ENCODE measurements at places on chromosomes 3 and 15. TPM values are rescaled to one million over a fixed set of nuclear protein-coding genes. Genes with fewer than 3 reads are reported as not detected.

GRCh38 chr15:70217226-70218160, 119.8 kb upstream of the TLE3 start:
- H3K36me3 ChIP-seq, result no peaks in the 10 kb centered on the region
- no peaks in the 10 kb centered on the region for H3K4me1 ChIP-seq
- DNase-seq, result no peak
- H3K27ac ChIP-seq, result no peak overlapping the region
- H3K27me3 ChIP-seq, result no peaks in the 10 kb centered on the region
- H3K4me3 ChIP-seq, result no peak overlapping the region

DNA sequence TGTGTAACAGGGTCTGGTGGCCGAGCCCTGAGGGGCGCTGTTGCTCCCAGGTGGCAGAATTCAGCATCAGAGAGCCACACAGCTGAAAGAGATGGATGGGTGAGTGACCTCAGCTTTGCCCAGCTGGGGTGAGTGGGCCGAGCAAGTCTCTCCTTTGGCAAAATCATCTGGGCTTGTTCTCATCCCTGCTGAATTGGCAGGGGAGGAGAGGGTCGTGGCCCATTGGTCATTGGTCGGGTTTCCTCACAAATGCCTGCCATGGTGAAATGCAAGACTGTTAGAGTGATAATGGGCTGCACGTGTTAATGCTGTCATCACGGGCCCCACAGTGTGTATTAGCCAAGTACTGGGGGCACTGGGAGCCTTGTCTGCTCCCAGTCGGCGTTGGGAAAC, 15.9 kb downstream of the ABHD2 start:
- peaks cover 32% of the 10 kb centered on the region for H3K4me1 ChIP-seq
- DNase-seq, result no peak
- H3K27ac ChIP-seq, result no peak overlapping the region
- H3K27me3 ChIP-seq, result no peaks in the 10 kb centered on the region

DNA sequence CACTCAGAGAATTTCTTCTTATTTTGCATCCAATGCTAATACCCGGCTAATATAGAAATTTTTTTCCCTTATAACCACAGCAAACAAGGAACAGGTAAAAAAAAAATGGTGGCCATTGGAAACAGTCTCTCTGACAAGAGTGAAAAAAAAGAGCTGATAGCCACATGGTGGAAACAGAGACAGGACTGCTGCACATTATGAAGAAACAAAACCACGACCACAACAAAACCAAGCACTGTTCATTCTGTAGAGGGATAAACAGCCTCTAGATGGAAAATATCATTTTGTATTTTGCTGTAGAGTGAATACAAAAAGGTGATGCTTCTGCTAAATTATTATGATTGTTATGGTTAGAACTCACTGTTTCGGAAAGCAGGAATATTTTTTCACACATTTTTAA, 686.2 kb downstream of the NLGN1 start:
- H3K4me1 ChIP-seq, result no peaks in the 10 kb centered on the region
- H3K27me3 ChIP-seq, result no peaks in the 10 kb centered on the region
- H3K27ac ChIP-seq, result no peak overlapping the region
- H3K4me3 ChIP-seq, result no peak overlapping the region

Gene PRKAR2A
- total RNA-seq, result 23.0 TPM

- H3K27me3 ChIP-seq, result peaks cover 33% of the 10 kb centered on the region
- no peak for DNase-seq
- no peaks in the 10 kb centered on the region for H3K36me3 ChIP-seq
- no peak overlapping the region for H3K4me3 ChIP-seq
- H3K27ac ChIP-seq, result no peak overlapping the region
- no peaks in the 10 kb centered on the region for H3K4me1 ChIP-seq
Observed at GRCh38 chr3:186013312-186013711, 75.5 kb upstream of the TRA2B start.

DNA sequence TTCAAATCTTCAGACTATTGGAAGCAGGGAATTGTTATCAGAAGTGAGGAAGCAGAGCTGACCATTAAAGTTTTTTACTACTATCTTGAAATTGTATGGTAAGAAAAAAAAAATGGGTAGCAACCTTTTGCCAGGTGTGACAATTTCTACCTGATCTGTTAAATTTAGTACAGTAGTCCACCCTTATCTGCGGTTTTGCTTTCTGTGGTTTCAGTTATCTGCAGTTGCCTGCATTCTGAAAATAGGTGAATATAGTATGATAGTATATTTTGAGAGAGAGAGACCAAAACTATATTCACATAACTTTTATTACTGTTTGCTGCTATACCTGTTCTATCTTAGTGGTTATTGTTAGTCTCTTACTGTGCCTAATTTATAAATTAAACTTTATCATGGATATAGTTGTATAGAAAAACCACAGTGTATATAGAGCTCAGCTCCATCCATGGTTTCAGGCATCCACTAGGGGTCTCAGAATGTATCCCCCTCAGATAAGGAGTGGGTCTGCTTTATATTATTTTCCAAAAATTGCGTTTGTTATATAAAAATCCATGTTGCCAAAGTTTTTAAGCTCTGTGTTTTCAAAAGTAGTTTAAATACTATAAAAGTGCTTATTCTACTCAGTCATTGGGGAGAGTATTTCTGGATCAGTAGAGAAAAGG, 69.9 kb downstream of the PTPRG start:
- no peak overlapping the region for H3K4me3 ChIP-seq
- no peaks in the 10 kb centered on the region for H3K4me1 ChIP-seq
- H3K36me3 ChIP-seq, result no peaks in the 10 kb centered on the region
- H3K27ac ChIP-seq, result no peak overlapping the region

DNA sequence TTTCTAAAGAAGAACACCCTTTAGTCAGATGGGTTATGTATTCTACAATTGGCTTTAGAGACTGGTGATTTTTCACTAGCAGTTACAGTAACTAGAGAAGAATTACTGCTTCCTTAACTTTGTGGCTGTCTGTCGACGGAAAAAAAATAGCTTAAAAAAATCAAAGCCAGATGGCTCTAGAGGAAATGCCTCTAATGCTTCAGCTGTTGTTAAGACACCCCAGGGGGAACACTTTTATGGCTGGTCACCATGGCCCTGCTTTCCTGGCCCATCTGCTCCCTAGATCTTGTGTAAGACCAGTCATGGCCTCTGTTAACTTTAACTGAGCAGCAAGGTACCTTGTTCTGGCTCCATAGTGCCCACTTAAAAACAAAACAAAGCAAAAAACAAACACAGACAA, 198.6 kb upstream of the PLSCR5 start:
- H3K27me3 ChIP-seq, result no peaks in the 10 kb centered on the region
- no peak overlapping the region for H3K27ac ChIP-seq

Gene CHP1
- total RNA-seq, result 45.0 TPM

Gene ACTR8
- 39.2 TPM for total RNA-seq

Gene HES1
- total RNA-seq, result 0.81 TPM

DNA sequence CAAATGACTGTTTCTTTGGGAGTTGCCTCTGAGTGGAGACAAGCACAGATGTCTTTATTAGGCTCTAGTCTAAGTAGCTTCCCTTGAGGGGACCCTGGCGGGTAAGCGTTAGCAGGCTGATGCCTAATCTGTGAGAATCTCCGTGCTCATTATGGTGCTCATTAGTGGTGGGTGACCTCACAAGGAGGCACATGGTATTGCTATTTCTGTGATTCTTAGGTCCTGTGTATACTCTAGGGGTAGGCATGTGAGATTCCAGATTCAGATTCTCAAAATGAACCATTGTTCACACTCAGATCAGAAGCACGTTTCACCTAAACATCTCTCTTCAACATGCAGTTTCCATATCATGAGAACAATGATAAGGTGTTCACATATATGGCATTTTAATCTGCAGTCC, 809.7 kb downstream of the NR2F2 start:
- no peaks in the 10 kb centered on the region for H3K27me3 ChIP-seq
- no peaks in the 10 kb centered on the region for H3K36me3 ChIP-seq
- H3K27ac ChIP-seq, result no peak overlapping the region
- no peak for DNase-seq
- H3K4me1 ChIP-seq, result no peaks in the 10 kb centered on the region
- no peak overlapping the region for H3K4me3 ChIP-seq

DNA sequence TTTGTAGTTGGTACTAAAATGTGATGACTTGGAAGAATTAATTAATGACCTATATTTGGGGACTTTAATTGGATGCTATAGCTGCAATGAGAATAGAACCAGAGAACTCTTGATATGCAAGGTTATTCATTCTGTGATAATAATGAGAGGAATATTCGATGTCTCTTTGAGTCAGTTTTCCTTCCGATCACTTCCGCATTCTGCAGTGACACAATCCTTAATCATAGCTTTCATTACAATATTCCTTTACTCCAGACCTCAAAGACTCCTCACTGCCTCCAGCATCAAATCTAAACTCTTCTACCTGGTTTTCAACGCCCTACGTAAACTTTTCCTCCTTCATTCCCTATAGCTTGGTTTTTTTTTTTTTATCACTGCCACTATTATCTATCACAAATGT, 21.6 kb downstream of the B3GNT5 start:
- DNase-seq, result no peak
- no peak overlapping the region for H3K27ac ChIP-seq
- no peaks in the 10 kb centered on the region for H3K36me3 ChIP-seq
- no peaks in the 10 kb centered on the region for H3K27me3 ChIP-seq

Gene LRRIQ4
- not detected for total RNA-seq

GRCh38 chr3:52710512-52710911, 4.6 kb downstream of the SPCS1 start:
- H3K4me3 ChIP-seq, result no peak overlapping the region
- DNase-seq, result no peak
- H3K27me3 ChIP-seq, result no peaks in the 10 kb centered on the region
- H3K27ac ChIP-seq, result peak overlapping the region; percentile 38
- peaks cover 22% of the 10 kb centered on the region for H3K4me1 ChIP-seq

DNA sequence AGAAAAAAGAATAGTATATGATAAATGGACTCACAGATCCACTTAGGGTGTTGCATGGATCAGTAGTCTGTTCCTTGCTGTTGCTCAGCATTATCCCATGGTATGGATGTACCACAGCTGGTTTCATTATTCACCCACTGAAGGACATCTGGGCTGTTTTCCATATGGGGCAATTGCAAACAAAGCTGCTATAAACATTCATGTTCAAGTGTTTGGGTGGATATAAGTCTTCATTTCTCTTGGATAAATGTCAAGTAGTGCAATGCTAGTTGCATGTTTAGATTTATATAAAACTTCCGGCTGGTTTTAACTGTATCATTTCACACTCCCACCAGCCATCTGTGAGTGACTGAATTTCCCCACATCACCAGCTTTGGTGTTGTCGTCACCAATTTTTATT, 137.7 kb downstream of the ASB7 start:
- no peak overlapping the region for H3K4me3 ChIP-seq
- H3K4me1 ChIP-seq, result no peaks in the 10 kb centered on the region

- H3K4me3 ChIP-seq, result no peak overlapping the region
- no peaks in the 10 kb centered on the region for H3K36me3 ChIP-seq
- DNase-seq, result no peak
- no peaks in the 10 kb centered on the region for H3K4me1 ChIP-seq
- H3K27ac ChIP-seq, result no peak overlapping the region
- H3K27me3 ChIP-seq, result no peaks in the 10 kb centered on the region
Observed at GRCh38 chr3:63022114-63022513, 146.9 kb upstream of the CADPS start.

Gene CLEC3B
- total RNA-seq, result not detected

DNA sequence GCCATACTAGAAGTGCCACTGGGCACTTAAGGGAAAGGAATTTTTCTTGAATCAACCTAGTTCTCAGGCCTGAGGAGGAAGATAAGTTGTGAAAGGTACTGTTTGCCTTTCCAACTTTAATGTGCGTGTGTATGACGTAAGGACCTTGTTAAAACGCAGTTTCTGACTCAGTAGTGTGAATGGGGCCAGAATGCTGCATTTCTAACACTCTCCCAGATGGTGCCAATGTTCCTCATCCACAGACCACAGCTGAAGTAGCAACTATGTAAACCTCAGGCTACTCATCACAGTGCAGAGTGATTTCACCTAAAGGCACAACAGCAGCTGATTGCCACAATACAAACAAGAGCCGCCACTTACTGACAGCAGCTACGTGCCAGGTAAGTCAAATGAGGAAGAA, 103.6 kb downstream of the OTOL1 start:
- H3K27me3 ChIP-seq, result no peaks in the 10 kb centered on the region
- H3K4me3 ChIP-seq, result no peak overlapping the region
- H3K36me3 ChIP-seq, result no peaks in the 10 kb centered on the region
- H3K4me1 ChIP-seq, result no peaks in the 10 kb centered on the region
- no peak overlapping the region for H3K27ac ChIP-seq
- DNase-seq, result no peak

- H3K27me3 ChIP-seq, result peaks cover 11% of the 10 kb centered on the region
- H3K36me3 ChIP-seq, result no peaks in the 10 kb centered on the region
- H3K4me3 ChIP-seq, result peak overlapping the region; percentile 5
- no peak overlapping the region for H3K27ac ChIP-seq
- DNase-seq, result no peak
Observed at GRCh38 chr15:69104050-69104750, 56.2 kb upstream of the GLCE start.

Gene IMPG2
- total RNA-seq, result 0.82 TPM

DNA sequence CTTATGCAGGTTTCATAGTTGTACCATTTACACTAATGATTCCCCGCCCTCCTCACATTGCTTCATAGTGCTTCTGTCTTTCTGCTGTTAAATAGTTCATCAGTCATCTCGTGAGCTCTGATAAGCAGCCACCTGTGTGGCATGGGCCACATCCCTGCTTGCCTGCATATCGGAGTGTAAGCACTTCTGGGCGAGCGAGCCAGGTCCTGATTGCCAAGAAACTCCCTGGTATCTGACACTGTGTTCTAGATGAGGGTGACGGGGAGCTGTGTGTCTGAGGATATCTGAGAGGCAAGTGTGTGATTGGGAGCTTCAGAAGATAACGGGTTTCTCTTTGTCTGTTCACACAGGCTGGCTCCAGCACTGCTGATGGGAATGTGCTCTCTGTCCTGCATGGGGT, 130.6 kb downstream of the LRIG1 start:
- no peaks in the 10 kb centered on the region for H3K4me1 ChIP-seq
- no peak for DNase-seq
- H3K27ac ChIP-seq, result no peak overlapping the region
- peaks cover 6% of the 10 kb centered on the region for H3K36me3 ChIP-seq

Gene STAC
- total RNA-seq, result not detected

GRCh38 chr3:196590279-196590678, 21.8 kb downstream of the FBXO45 start:
- no peak overlapping the region for H3K4me3 ChIP-seq
- H3K27ac ChIP-seq, result no peak overlapping the region
- DNase-seq, result no peak

Gene SNTN
- not detected for total RNA-seq

Gene CNTN3
- total RNA-seq, result not detected

- no peaks in the 10 kb centered on the region for H3K36me3 ChIP-seq
- no peaks in the 10 kb centered on the region for H3K27me3 ChIP-seq
- H3K4me1 ChIP-seq, result peaks cover 15% of the 10 kb centered on the region
- DNase-seq, result no peak
- H3K27ac ChIP-seq, result no peak overlapping the region
- no peak overlapping the region for H3K4me3 ChIP-seq
Observed at GRCh38 chr3:44955917-44956316, 20.1 kb downstream of the ZDHHC3 start.

GRCh38 chr15:41774882-41775417, 666 bp downstream of the MAPKBP1 start:
- H3K4me3 ChIP-seq, result peak overlapping the region; percentile 91
- H3K36me3 ChIP-seq, result no peaks in the 10 kb centered on the region
- DNase-seq, result no peak
- peaks cover 58% of the 10 kb centered on the region for H3K4me1 ChIP-seq
- peak overlapping the region; percentile 55 for H3K27ac ChIP-seq
- H3K27me3 ChIP-seq, result no peaks in the 10 kb centered on the region

Gene CCK
- total RNA-seq, result not detected

GRCh38 chr15:31871166-31871886, 159.0 kb upstream of the CHRNA7 start:
- peak overlapping the region; percentile 89 for H3K4me3 ChIP-seq
- no peaks in the 10 kb centered on the region for H3K36me3 ChIP-seq

Gene GHSR
- not detected for total RNA-seq

- H3K36me3 ChIP-seq, result peaks cover 1% of the 10 kb centered on the region
- H3K27ac ChIP-seq, result no peak overlapping the region
- no peak overlapping the region for H3K4me3 ChIP-seq
- no peak for DNase-seq
Observed at GRCh38 chr3:171334465-171334811, 125.8 kb downstream of the TNIK start.

Gene MNS1
- total RNA-seq, result 0.19 TPM

Gene SNX22
- 0.74 TPM for total RNA-seq

Data from activated T-cell treated with anti-CD3 and anti-CD28 coated beads, Interleukin-2, amount 50 U/mL, for 72 hours (primary cell).